Posterior vena cava (tissue), 2 donors: ENCODE measurements at places on chromosomes 11 and 22. TPM values are rescaled to one million over a fixed set of nuclear protein-coding genes. Genes with fewer than 3 reads are reported as not detected.

Gene SIK2
- 22.7 TPM for total RNA-seq

Gene OR6T1
- total RNA-seq = not detected

Gene WT1
- total RNA-seq = 1.4 TPM

Gene SAA1
- 209 TPM for total RNA-seq

Gene SLC22A25
- not detected for total RNA-seq

Gene IGLL1
- not detected for total RNA-seq

Gene DCHS1
- total RNA-seq = 28.9 TPM
